Amygdala (tissue), 56 donors: ENCODE measurements at places on chromosomes 12 and 14.

GRCh38 chr12:19683178-19683927 lies 244.1 kb downstream of the AEBP2 start:
- no peak for DNase-seq

DNA sequence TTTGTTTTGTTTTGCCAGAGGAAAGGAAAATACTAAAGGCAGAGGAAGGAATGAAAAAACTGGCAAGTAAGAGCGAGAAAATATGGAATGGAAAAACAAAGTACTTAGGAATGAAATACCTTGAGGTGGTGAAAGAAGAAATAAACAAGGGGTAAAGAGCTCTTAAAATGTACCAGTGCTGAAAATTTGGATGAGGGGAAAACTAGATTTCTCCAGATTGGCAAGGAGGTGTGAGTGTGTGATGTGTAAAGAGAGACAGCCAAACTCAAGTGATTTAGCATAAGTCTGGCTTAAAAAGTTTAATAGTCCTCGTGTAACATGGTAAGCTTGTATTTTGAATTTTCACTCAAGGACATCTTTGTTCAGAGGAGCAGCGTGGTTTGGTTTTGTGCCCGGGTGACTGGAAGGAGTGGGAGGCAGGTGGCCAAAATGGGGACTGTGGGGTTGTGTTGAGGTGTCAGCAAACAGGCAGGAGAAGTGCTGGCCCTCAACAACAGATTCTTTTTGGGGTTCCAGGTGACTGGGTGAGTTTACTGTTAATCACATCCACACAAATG lies 102.7 kb downstream of the DACT1 start:
- DNase-seq: peak; percentile 32

- DNase-seq: no peak
Measured at GRCh38 chr12:1795221-1795784, 25.1 kb upstream of the LRTM2 start.

GRCh38 chr12:46743456-46743855 lies 82.3 kb downstream of the SLC38A4 start:
- no peak for DNase-seq

GRCh38 chr12:79001404-79001803 lies 136.8 kb downstream of the SYT1 start:
- no peak for DNase-seq
